Effector memory CD8-positive, alpha-beta T cell (primary cell): ENCODE measurements at places on chromosomes 6 and 20.

GRCh38 chr6:100479179-100480035, 14.7 kb upstream of the SIM1 start:
- H3K27me3 ChIP-seq, result peaks cover 21% of the 10 kb centered on the region
- no peaks in the 10 kb centered on the region for H3K36me3 ChIP-seq

- no peak overlapping the region for H3K4me3 ChIP-seq
- H3K27me3 ChIP-seq, result peaks cover 59% of the 10 kb centered on the region
- DNase-seq, result no peak
- peaks cover 9% of the 10 kb centered on the region for H3K36me3 ChIP-seq
- peaks cover 10% of the 10 kb centered on the region for H3K4me1 ChIP-seq
Measured at GRCh38 chr20:49570828-49571552, 3.1 kb upstream of the PTGIS start.

- H3K36me3 ChIP-seq, result no peaks in the 10 kb centered on the region
- no peaks in the 10 kb centered on the region for H3K4me1 ChIP-seq
- DNase-seq, result no peak
- no peak overlapping the region for H3K4me3 ChIP-seq
Measured at GRCh38 chr6:51996296-51996947, 91.0 kb downstream of the PKHD1 start.

DNA sequence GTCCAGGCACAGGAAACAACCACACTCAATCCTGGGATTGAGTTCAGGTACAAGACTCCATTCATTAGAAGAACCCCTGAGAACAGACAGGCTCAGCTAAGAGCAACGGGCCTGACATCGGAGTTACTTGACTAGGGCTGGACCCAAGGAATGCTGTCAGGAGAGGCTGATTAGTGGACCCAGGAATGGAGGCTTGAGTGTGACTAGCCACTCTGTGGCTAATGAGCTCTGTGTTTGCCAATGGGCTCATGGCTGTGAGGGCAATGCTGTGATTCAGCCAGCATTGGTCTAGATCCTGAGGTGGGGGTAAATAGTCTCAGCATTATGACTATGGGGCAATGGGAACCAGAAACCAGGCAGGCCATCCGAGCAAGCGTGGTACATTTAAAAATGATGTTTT, 71.8 kb downstream of the RIOK1 start:
- H3K4me1 ChIP-seq, result no peaks in the 10 kb centered on the region
- H3K27me3 ChIP-seq, result peaks cover 41% of the 10 kb centered on the region
- H3K27ac ChIP-seq, result no peak overlapping the region
- no peak for DNase-seq
- no peaks in the 10 kb centered on the region for H3K36me3 ChIP-seq
- no peak overlapping the region for H3K4me3 ChIP-seq

DNA sequence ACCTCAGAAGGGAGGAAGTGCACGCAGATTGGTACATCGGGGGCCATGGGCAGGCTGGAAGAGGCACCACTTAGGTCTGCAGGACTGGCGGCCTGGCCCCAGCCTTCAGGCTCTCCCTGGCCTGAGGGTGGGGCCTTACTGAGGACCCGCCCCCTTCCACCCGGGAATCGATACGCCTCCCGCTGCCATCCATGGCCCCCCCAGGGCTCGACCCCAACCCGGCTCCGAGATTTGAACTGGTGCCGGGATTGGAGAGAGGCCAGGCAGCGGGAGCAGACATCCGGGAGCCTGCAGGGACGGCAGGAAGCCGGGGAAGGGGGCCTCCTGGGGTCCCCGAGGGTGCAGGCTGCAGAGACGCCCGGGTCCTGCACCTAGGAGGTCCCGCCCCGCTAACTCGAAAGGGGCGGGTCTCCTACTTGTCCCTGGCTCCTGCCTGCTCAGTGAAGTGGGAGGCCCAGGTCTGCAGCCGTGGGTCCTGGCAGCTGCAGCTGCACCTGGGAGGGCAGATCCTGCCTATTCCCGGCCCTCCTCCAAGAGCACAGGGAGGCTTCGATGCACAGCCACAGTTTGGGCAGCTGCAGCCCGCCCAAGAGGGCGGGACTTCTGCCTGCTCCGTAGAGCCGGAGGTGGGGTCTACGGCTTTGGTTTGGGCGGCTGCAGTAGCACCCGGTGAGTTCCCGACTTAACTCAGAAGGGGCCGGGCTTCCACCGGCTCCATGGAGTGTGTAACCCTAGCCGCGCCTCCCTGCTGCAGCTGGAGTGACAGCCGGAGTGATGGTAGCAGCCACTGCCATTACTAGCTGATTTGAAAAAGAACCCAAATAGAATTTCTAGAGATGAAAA, 35.2 kb upstream of the TBC1D22B start:
- no peaks in the 10 kb centered on the region for H3K27me3 ChIP-seq
- no peak overlapping the region for H3K27ac ChIP-seq
- peaks cover 3% of the 10 kb centered on the region for H3K36me3 ChIP-seq
- peaks cover 8% of the 10 kb centered on the region for H3K4me1 ChIP-seq
- peak; percentile 43 for DNase-seq
- H3K4me3 ChIP-seq, result peak overlapping the region; percentile 82
